ENCODE measurements at places on chromosomes 1 and 21.

DNA sequence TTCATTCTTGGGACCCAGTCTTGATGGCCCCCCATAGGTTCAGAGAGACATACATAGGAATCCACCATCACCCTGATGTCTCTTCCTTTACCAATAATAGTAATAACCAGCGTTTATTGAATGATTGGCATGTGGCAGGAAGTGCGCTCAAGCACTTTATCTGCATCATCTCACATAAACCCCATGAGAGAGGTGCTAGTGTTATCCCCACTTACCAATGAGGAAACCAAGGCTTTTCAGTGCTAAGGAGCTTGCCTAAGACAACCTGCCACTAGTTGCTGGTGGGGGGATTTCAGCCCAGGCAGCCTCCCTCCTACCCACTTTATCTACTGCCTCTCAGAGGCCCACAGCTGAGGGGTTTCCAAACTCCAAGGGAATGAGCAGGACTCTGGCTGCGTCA lies 7.7 kb downstream of the LGR6 start:
- no peak for DNase-seq

DNA sequence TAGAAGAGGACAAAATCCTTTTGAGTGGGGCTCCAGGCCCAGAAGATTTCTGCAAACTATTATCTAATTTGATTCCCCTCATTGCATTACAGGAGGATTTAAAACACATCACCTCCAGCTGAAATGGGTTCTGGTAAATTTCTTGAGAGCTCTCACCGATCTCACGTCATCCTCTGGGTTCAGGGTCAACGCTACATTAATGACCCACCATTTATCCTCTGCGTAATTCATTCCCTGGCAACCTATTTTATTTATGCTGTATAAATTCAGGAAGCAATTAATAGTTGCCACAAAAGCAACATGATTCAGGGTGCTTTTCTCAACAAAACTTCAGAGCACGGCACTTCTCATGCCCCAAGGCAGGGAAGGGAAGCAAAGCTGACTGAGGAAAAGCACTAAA lies 38.9 kb downstream of the LMX1A start:
- DNase-seq, result no peak

DNA sequence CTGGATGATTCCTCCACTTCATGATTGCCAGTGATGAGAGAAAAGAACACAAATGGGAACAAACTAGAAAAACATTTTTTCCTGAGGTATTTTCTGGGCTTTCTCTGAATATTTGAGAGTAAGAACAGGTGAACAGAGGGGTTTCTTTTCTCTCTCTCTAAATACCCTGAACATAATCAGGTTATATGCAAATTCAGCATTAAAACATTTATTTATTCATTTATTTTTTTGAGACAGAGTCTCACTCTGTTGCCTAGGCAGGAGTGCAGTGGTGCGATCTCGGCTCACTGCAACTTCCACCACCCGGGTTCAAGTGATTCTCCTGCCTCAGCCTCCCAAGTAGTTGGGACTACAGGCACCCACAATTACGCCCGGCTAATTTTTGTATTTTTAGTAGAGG lies 5.8 kb upstream of the LEFTY2 start:
- DNase-seq, result no peak

- peak; percentile 77 for DNase-seq
Observed at GRCh38 chr1:196115646-196116045, 492.6 kb downstream of the KCNT2 start.

GRCh38 chr1:78092643-78093042 lies 46.9 kb downstream of the GIPC2 start:
- peak; percentile 63 for DNase-seq

DNA sequence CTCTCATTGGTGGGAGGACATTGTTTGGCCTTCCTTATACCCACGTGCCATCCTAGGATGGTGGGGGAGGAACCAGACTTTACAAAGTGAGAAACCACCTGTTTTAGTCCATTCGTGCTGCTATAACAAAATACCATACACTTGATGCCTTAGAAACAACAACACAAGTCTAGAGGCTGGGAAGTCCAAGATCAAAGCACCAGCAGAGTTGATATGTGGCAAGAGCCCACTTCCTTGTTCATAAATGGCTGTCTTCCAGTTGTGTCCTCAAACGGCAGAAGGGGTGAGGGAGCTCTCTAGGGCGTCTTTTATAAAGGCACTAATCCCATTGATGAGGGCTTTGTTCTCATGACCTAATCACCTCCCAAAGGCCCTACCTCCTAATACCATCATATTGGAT lies 31.1 kb downstream of the CAPN8 start:
- DNase-seq, result no peak

DNA sequence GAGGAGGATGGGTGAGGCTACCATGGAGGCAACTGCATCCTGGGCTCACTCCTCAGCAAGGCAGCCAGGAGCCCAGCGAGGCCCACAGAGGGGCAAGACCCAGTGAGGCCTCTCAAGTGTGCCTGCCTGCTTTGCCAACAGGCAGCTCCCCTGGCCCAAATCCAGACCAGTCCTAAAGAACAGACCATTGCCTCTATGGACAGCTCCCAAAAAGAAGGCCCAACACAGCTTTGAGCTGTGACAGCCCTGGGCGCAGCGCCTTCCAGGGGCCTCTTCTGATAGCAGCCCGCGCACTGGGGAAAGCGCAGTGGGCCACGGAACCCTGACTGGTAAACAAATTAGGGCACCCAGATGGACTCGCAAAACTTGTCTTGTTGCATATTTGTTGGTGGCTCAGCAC lies 25.5 kb downstream of the C1orf198 start:
- DNase-seq, result no peak

DNA sequence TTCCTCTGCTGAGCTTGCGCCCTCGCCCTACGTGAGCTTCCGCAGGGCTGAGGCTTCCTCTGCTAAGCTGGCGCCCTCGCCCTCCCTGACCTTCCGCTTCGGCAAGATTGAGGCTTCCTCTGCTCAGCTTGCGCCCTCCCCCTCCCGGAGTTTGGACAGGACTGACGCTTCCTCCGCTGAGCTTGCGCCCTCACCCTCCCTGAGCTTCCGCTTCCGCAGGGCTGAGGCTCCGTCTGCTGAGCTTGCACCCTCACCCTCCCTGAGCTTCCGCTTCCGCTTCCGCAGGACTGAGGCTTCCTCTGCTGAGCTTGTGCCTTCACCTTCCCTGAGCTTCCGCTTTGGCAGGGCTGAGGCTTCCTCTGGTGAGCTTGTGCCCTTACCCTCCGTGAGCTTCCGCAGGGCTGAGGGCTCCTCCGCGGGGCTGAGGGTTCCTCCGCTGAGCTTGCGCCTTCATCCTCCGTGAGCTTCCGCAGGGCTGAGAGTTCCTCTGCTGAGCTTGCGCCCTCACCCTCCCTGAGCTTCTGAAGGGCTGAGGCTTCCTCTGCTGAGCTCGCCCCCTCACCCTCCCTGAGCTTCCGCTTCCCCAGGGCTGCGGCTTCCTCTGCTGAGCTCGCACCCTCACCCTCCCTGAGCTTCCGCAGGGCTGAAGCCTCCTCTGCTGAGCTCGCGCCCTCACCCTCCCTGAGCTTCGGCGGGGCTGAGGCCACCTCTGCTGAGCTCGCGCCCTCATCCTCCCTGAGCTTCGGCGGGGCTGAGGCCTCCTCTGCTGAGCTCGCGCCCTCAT lies 753.6 kb upstream of the TPTE start:
- no peak for DNase-seq

GRCh38 chr1:1889847-1890505 lies 911 bp downstream of the GNB1 start:
- DNase-seq, result peak; percentile 71

GRCh38 chr1:40564913-40565312 lies 33.5 kb downstream of the ZNF684 start:
- DNase-seq, result no peak

- DNase-seq, result peak; percentile 92
Observed at GRCh38 chr1:200429221-200429751, 19.4 kb upstream of the ZNF281 start.

- peak; percentile 89 for DNase-seq
Observed at GRCh38 chr21:32499249-32500055, 85.9 kb downstream of the TCP10L start.

GRCh38 chr1:111585447-111586086 lies 34.0 kb upstream of the RAP1A start:
- no peak for DNase-seq

DNA sequence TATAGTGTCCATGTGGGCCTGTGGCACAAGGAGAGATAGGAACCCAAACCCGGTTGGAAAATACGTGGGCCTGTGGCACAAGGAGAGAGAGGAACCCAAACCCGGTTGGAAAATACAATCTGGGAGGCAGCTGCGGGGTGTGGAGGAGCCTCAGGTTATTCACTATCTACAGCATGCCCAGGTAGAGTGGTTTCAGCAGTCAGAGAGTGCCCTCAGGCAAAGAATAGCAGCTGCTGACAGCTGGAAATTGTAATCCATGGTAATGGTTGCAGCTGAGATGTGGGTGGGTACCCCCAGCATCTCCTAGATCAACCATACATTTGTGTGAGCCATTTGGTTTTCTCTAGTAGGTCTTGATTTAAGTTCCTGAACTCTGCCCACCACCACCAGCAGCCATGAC lies 25.8 kb upstream of the MGST3 start:
- no peak for DNase-seq

DNA sequence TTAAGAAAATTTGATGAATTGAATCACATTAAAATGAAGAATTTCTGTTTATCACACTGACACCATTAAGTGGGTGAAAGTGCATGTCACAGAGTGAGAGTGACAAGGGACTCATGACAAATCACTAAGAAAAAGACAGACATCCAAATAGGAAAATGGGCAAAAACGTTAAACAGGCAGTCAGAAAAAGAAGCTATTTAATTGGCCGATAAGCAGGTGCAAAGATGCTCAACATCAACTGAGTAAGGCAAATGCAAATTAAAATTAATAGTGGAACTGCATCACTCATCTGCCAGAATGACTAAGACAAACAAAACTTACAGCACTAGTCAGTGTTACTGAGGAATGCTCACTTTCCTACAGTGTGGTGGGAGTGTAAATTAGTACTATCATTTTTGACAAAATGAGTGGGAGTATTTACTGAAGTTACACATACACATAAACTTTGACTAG lies 39.2 kb upstream of the RUNX1 start:
- peak; percentile 53 for DNase-seq

DNA sequence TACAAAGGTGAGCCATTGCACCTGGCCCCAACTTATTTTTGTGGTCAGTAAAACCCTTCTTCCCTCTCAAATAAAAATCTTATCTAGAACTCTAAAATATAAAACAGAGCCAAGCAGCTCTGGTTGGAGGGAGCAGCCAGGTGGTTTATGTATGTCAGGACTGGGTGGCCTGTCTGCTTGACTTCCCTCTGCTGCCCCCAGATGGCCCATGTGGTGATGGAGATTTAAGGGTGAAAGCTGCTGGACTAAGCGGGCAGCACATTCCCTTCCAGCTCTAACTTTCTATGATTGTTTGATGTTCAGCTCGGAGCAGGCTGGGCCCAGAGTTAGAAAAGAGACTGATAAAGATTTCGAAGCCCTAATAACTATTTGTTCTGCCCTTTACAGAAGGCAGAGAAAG lies 11.9 kb upstream of the PAQR6 start:
- DNase-seq, result no peak

- peak; percentile 59 for DNase-seq
Observed at GRCh38 chr1:46039571-46040052, 92.8 kb downstream of the PIK3R3 start.

- peak; percentile 75 for DNase-seq
Observed at GRCh38 chr1:221203224-221204054, 324.2 kb downstream of the HLX start.

- no peak for DNase-seq
Observed at GRCh38 chr1:5985250-5985649, 7.0 kb downstream of the NPHP4 start.

DNA sequence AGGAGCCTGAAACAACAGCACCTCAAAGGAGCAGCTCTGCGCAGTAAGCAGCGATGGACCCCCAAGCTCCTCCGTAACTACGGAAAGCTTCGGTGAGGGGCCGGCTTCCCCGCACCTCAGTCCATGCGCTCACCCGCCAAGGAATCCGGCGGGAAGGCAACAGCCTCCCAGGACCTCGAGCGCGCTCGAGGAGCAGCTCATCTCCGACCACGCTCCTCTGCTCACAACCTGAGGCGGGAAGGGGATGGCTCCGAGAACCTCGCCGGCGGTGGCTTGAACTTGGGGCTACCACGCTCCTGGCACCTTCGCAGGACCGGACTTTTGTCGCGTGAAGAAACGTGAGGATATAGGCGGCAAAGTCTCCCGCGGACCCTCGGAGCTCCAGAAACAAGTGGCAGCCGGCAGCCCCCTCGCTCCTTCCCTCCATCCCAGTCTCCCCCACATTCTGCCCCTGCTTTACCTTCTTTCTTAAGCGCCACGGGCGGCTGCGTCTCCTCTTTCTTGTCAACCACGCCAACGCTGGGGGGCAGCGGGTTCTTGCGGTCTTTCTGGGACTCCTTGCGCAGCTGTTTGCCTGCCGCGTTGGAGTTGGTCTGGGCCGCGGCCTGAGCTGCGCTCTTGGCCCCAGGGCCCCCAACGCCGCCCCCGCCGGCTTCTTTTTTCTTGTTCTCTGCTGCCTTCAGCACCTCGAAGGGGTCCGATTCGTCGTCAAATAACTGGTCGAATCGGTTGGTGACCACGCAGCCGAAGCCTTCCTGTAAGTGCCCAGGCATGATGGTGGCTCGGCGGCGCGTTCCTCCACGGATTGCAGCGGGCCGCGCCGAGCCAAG lies 459 bp downstream of the SERBP1 start:
- peak; percentile 37 for DNase-seq

GRCh38 chr21:43272591-43272990 lies 103.8 kb downstream of the CRYAA start:
- no peak for DNase-seq

DNA sequence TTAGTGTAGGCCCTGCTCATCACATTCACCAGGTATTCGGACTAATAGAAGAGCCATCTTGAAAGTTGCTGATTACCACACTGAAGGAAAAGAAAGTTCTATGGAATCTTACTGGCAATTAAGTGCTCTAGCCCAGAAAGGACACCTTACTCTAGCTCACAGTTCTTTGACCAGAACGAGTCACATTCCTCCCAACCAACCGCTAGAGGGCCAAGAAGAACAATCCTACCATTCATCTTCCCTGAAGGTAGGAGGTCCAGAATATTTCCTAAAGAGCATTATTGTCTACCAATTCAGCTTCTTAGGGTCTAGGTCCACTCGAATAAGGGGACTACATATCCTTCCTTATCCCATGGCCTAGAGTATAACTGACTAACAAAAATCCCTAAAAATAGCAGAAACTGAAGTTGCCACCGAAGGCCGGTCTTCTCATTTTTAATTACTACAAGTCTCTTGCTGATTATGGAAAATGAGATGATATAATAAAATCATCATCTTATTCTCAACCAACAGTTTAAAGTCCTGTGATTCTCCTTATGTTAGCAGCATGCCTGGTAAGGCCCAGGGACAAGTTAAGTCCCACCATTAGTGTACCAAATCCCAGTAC lies 2.7 kb upstream of the FMO1 start:
- peak; percentile 60 for DNase-seq

DNA sequence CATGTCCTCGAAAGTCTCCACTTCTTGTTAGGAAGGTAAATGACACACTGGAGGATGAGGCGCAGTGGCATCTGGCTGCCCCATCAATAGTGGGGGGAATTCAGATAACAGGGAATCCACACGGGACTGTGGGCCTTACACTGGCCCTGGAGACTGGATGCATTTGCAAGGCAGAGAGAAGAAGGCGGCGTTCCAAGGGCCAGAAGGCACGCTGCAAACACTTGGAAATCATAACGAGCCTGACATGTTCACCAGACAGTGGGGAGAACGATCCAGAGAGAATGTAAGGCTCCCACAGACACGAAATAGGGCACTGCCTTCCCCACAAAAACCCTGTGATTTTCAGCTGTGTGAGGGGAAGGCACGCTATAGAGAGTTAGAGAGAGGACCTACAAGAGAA lies 70.5 kb downstream of the PGBD5 start:
- no peak for DNase-seq

- DNase-seq, result peak; percentile 84
Observed at GRCh38 chr1:66521721-66522365, 12.1 kb upstream of the SGIP1 start.

- DNase-seq, result no peak
Observed at GRCh38 chr1:53705446-53706096, 33.4 kb downstream of the GLIS1 start.
